ENCODE measurements at places on chromosomes 1 and 21.

DNA sequence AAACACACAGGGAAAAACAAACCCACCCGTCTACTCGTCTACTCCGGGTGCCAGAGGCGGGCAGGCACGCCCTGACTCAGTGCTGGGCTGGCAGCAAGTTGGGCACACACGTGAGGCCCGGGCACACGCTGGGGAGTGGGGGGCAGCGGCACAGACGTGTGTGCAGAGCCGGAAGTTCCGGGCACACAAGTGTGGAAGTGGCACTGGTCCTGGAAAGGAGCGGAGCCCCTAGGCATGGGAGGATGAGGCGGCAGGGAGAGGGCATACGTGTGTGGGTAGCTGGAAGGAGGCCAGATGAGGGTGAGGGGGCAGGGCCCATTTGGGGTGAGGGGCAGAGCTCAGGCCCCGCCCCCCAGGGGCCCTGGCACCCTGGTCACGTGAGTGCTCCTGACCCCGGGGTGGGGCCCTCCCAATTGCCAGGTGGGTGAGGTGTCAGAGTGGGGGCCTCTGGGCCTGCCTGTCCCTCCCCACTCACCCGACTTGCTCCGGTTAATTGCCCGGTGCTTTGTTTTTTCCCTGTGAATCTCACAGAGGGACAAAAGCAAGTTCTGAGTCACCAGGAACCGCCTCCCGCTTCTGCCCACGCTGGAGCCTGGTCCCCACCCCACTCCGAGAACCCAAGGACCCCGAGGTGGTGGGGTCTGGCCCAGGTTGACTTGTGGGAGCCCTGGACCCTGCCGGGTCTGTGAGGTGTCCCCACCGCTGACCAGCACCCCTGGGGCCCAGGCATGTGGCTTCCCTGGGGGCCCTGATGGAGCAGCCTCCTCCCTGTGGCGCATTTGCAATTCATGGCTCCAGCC is 104.8 kb upstream of the CASZ1 start:
- DNase-seq, result no peak

DNA sequence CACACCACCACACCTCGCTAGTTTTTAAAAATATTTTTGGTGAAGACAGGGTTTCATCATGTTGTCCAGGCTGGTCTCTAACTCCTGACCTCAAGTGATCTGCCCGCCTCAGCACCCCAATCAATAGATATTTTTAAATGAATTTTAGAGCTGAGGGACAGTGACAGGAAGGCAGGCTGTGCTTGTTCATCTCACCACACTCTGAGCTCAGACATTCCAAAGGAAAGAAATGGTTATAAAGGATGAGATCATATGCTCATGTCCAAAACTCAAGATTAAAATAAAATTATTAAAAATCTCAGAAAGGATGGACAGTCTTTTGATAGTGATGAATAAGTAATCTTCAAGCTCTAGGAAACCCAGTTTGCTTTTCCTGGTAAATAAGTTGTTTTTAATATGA is 40.9 kb downstream of the L1TD1 start:
- no peak for DNase-seq

- no peak for DNase-seq
Observed at GRCh38 chr1:9235096-9235459, 504 bp downstream of the H6PD start.

DNA sequence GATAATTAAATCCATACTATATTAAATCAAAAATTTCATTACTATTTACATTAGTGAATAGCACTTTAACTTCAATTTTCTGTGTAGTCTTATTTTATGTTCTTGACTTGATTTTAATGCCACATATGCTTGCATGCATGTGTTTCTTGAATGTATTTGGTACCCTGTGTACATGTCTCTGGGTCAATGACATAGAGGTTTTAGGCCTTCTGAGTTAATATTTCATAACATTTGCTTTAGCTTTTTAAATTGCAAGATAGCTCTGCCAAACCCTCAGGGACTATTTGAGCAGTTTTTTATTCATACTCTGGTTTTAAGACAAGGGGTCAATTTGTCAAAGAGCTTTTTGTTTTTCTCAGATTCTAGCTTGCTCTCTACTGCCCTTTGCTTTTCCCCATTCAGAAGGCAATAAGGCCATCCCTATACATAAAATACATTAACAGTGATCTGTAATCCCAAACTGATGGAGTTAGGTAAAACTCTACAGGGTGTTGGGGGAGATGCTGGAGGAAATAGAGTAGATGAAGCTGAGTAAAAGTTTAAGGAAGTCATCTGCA is 5.0 kb downstream of the MLLT11 start:
- no peak for DNase-seq

DNA sequence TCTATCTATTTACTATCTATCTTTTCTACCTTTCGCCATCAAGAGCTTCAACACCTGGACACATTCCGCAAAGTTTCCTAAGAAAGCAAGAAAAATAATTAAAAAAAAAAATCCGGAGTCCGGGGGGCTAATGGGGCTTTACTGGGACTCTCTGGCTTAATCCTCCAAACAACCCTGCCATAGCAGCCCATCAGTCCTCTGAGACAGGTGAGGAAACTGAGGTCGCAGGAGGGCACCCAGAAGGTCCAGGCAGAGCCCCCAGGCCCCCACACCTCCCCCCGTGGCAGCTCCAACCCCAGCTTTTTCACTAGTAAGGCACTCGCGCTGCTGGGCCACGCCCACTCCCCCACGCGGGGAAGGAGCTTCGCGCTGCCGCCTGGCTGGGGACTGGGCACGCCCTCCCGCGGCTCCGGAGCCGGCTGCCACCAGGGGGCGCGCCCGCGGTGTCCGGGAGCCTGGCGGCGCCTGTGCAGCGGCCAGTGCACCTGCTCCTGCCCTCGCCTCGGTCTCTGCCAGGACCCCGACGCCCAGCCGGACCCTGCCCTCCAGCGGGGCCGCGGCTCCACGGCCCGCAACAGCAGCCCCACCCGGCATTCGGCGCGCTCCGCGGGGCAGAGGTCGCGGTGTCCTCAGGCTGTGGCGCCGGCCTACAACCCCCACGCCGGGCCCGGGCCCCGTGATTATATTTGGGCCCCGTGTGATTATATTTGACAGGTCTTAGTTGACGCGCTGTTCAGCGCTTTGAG is 54.1 kb upstream of the SAMD11 start:
- peak; percentile 76 for DNase-seq

DNA sequence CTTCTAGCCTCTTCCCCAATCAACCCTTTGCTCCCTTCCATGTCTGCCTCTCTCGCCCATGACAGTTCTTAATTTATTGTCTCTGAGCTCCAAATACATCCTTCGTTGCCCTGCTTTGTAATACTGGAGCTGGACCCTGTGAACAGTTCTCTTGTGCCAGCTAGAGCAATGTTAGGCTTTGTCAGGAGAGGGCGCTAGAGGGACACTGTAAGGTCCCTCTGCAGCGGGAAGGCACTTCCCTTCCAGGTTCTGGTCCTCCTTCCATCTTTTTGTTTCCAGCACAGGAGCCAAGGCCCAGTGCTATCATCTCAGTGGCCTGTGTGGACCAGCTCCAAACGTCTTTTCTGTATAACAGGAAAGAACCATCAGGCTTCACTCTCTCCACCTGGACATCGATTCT is 95.9 kb downstream of the PTPRU start:
- no peak for DNase-seq

GRCh38 chr1:228280106-228280901 is 72.5 kb downstream of the OBSCN start:
- no peak for DNase-seq

DNA sequence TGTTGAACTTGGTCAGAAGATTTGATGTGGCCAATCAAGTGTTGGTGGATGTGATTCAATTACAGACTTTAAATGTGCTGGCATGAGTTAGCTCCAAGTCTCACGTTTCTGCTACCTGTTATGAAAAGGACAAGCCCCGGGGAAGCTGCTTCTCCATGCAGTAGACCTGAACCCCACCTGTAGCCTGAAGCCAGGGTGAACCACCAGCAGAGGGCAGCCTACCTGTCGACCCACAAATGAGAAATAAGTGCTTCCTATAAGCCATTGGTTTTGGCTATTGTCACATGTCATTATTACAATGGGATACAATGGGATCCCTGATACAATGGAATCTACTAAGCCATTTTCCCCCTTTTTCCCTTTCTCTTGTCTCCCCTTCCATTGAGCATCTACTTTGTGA is 230.2 kb downstream of the PRDM2 start:
- DNase-seq, result peak; percentile 5
